Posterior cingulate gyrus (tissue), 11 donors: ENCODE measurements at places on chromosomes 6 and 20.

- no peak for DNase-seq
Measured at GRCh38 chr6:107574856-107575255, 84.9 kb downstream of the SOBP start.

GRCh38 chr6:124197148-124197547, 393.5 kb downstream of the NKAIN2 start:
- DNase-seq = no peak

DNA sequence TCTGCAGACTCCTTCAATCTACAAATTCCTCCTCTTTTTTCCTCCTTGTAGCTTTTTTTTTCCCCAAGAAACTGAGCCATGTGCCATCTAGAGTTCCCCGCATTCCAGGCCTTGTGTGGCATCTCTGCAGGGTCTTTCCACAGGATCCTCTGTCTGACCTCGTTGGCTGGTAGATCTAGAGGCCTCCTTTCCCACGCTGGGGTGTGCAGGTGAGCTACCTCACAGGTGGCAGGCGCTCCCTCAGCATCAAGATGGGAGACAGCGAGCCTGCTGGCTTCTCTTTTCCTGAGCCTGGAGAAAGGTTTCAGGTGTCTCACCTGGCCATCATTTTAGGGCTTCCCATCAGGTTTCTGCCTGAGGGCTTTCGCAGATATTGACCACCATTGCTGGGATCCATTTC, 9.6 kb upstream of the NELFCD start:
- DNase-seq = no peak

GRCh38 chr6:150684161-150684560, 84.5 kb downstream of the PLEKHG1 start:
- DNase-seq = no peak

- no peak for DNase-seq
Measured at GRCh38 chr20:1958426-1958825, 35.4 kb downstream of the PDYN start.

DNA sequence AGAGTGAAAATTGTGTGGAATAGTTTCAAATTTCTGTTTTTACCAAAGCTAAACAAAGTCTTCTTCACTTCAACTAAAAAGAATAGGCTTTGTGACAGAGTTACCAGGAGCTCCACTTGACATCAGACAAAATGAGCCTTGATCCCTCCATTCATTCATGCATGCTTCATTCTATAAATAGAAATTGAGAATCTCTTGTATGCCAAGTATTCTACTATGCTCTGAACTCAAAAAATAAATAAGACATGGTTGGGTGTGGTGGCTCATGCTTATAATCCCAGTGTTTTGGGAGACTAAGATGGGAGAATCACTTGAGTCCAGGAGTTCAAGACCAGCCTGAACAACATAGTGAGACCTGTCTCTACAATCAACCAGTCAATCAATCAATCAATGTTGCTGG, 236.6 kb upstream of the FAM83B start:
- DNase-seq = no peak

DNA sequence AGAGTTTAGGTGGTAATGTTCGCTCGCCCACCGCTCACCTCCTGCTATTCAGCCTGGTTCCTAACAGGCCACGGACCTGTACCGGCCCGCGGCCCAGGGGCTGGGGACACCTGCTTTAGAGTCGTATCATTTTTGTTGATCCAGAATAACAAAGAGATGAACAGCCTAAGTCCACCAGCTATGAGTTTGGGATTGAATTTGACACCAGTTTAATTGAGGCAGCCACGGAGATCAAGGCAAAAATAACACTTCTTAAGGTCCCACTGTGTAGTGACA, 108.5 kb downstream of the TSHZ2 start:
- no peak for DNase-seq

- no peak for DNase-seq
Measured at GRCh38 chr20:7693761-7694160, 246.5 kb downstream of the HAO1 start.
